NT2/D1 (cell line): ENCODE measurements at places on chromosomes 16 and 17.

GRCh38 chr16:48110982-48111381, 44.8 kb downstream of the ABCC12 start:
- no peak for DNase-seq

DNA sequence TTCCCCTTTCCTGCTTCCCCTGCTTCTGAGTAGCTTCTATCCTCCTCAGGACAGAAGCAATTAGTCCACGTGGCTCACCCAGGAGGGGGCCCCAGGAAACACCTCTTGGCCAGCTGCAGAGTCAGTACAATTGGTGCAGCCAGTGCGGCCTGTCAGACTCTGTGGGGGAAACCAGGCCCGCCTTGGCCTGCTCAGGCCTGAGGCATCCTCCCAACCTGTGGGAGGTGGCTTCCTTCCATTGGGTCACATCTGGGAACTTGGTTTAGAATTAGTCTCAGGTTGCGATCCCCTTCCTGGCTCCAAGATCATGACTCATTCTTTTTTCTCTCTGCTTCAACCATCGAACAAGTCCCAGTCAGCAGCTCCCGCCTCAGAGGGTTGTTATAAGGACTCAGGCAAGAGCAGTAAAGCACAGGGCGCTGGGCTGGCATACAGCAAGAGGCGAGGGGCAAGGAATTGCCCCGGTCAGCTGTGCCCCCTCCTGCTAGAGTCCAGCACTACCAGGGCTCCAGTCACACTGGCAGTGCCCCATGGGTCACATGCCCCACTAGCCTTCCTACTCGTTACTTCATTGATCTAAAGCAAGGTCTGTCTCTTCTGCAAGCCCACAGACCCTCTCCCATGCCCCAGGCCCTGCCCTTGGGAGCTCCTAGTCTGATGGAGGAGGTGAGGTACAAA, 8.1 kb upstream of the EPX start:
- peak; percentile 65 for DNase-seq

DNA sequence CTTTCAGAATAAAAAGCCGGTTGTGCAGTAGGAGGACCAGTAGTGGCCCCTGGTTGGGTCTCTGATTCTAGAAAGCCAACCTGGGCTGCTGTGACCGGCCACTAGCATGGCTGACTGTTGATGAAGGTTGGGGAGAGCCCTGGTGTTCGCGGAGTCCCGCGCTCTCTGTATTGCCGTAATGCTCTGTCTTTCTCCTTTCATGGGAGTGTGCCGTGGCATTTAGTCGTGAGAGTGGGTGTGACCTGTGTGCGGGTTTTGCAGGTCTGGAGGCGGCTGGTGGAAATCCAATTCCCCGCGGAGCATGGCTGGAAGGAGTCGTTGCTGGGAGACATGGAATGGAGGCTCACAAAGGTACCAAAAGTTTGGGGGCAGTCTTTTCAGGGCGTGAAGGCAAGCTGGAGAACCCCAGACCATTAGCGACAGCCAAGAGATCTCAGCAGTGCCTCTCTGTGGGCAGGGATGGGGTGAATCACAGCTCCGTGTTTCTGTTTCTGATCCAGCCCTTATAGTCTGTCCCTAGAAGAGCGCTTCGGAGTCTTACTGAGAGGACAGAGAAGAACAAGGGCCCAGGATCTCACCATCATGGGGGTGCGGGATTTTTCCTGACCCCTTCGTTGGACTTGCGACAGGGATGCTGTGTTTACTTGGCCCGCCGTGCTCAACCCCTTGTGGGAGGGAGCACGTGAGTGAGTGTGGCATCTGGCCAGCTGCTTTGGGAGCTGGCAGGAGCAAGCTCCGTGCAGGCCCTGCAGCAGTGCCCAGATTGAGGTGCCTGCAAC, 56.5 kb downstream of the RNF213 start:
- no peak for DNase-seq

DNA sequence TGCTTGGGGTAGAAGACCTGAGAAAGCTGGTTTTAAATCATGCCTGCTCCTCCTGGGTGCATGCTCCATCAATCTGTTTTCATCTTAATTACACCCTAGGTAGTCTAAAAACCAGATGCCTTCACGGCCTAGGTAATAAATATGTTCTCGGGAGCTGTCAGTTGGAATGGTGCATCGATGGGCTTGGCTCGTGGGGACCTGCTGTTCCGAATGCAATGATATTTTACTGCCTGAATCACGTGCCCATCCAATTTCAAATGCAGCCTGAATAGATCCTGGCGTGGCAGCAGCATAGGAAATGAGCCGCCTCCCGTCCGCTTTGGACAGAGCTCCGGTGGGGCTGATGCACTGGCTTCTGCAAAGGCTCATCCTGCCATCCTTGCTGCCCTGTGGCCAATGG, 18.8 kb upstream of the FAAP100 start:
- DNase-seq, result no peak

- no peak for DNase-seq
Observed at GRCh38 chr16:4015275-4016004, 100.8 kb downstream of the ADCY9 start.

GRCh38 chr16:3458852-3459361, 15.4 kb downstream of the NAA60 start:
- DNase-seq, result no peak
